ENCODE measurements at places on chromosomes 6 and 20.

- no peak for DNase-seq
Observed at GRCh38 chr20:9835302-9835701, 3.6 kb downstream of the PAK5 start.

DNA sequence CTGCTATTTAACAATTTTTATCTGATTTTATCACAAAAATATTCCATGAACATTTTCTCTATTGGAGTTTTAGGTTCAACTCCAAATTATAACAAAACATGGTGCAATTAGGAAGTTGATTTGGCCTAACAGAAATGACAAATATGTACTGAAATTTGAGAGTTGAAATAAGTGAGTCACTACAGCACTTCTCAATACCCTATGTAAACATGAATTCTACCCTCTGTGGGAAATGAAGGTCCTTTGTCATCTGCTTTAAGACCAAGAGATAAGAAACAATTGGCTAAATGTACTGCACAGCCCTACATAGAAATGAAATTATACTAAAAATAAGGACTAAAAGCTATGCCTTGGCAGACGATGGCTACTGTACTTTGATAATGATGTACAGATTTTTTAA is 86.2 kb upstream of the BEND6 start:
- no peak for DNase-seq

DNA sequence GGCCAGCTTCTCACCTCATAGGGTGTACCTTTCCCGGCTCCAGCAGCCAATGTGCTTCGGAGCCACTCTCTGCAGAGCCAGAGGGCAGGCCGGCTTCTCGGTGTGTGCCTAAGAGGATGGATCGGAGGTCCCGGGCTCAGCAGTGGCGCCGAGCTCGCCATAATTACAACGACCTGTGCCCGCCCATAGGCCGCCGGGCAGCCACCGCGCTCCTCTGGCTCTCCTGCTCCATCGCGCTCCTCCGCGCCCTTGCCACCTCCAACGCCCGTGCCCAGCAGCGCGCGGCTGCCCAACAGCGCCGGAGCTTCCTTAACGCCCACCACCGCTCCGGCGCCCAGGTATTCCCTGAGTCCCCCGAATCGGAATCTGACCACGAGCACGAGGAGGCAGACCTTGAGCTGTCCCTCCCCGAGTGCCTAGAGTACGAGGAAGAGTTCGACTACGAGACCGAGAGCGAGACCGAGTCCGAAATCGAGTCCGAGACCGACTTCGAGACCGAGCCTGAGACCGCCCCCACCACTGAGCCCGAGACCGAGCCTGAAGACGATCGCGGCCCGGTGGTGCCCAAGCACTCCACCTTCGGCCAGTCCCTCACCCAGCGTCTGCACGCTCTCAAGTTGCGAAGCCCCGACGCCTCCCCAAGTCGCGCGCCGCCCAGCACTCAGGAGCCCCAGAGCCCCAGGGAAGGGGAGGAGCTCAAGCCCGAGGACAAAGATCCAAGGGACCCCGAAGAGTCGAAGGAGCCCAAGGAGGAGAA is 10.5 kb downstream of the GNAS-AS1 start:
- no peak for DNase-seq

DNA sequence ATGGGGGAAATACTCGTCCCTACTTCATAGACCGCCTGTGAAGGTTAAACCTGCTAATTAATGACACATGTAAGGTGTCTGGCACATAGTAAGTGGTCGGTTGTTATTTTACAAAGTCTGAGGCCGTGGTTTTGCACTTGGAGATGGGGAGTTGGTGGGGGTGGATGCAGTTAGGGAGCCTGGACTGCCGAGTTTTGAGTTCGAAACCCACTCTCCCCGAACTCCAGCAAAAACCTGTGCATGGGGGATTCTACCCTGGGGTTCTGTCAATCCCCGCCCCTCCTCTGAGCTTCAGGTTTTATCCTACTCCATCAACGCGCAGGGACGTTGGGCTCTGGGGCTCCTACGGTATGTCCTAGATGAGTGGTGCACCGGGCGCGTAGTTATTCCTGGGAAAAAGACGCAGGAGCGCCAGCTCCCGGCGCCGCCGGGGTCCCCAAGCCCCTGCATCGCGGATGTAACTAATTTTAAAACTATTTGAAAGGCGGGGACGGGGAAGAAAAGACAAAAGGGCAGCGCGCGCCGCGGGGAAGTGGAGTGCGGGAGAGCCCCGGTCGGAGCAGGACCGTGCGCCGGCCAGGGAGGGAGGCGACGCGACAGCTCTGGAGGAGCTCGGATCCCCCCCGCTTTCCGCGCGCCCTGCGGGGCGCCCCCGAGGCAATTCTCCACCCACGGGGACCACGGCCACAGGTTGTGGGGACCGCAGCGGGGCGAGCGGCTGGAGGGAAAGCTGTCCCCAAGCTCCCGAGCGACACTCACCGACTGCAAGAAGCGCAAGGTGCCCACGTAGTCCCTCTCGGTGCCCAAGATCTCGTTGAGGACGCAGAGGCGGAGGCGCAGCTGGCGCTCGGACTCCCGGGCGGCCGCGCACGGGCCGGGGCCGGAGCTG is 672 bp downstream of the PREX1 start:
- DNase-seq: peak; percentile 46

DNA sequence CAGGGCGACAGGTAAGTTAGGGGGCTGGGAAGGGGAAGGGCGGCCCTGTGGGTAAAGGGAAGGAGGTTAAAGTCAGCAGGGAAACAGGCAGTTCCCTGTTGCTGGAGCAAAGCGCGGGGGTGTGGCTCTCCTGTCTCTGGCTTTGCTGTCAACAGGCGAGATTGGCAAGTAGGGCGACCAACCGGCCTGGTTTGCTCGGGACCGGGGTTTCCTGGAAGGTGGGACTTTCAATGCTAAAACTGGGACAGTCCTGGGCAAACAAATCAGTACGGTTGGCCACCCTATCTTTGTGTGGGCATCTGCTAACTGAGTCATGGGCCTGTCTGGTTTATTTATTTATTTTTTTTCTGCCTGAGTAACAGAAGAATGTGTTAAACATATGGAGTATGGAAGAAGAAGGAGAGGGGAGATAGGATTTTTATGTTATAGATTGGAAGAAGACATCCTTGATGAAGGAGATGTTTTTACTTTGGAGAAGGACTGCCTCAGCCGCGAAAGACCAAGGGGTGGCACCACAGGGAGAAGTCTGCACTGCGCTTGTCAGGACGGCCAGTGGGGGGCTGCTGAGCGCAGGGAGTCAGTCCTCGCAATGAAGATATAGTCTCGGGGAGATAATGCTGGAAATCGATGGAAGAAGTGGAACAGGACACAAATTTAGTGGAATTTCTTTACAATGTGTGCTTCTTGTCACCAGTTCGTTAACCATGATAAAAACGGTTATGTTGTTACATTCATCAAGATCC is 43.4 kb upstream of the ESR1 start:
- peak; percentile 53 for DNase-seq

- no peak for DNase-seq
Observed at GRCh38 chr6:106300944-106301343, 24.6 kb downstream of the ATG5 start.

DNA sequence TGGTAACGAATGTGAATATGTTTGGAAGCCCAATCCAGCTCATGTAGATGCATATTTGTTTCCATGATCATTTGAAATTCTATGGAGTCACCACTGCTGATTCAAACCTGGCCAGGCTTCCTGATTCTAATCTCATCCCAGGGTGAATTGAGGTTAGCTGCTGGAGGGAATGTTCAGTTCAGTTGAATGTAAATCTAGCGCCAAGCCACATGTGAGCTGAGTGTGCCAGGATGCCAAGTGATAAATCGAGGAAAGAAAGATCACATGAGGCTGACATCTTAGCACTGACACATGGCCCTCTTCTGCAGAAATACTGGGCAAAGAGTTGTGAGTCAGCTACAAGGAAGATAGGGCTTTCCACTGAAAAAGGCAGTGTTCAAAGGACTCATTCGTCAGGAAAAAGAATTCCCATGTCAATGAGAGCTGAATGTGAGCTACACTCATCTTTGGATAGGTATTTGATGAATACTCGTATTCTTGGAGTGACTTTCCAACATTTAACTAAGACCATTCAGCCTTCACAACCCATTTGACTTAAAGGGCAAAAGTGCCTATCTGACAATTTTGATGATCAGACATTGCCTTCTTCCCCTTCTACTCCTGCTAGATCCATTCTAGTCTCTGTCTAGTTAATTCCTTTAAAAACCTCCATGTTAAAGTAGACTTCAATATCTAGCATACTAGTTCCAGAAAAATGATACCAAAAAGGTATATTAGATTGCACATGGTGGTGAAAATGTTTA is 172.1 kb downstream of the MTFR2 start:
- no peak for DNase-seq

- peak; percentile 29 for DNase-seq
Observed at GRCh38 chr6:79671600-79672266, 40.6 kb downstream of the SH3BGRL2 start.

DNA sequence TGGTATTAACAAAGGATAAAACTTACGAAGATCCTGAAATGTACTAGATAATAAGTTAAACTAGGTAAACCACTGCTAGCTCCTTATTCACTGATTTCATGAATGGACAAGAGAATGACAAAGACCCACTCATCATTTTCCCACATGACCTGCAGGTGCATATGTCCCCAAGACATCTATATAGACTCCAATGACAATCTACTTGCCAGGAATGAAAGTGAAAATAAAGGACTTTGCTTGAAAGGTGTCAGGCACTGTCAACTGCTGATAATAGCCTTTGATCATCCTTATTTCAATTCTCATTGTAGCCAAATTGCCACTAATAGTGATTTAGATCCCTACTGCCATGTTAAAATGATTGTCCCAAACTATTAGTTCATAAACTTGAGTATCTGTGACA is 321.8 kb downstream of the HACE1 start:
- DNase-seq: no peak

GRCh38 chr6:43428112-43428570 is 800 bp downstream of the ABCC10 start:
- no peak for DNase-seq

DNA sequence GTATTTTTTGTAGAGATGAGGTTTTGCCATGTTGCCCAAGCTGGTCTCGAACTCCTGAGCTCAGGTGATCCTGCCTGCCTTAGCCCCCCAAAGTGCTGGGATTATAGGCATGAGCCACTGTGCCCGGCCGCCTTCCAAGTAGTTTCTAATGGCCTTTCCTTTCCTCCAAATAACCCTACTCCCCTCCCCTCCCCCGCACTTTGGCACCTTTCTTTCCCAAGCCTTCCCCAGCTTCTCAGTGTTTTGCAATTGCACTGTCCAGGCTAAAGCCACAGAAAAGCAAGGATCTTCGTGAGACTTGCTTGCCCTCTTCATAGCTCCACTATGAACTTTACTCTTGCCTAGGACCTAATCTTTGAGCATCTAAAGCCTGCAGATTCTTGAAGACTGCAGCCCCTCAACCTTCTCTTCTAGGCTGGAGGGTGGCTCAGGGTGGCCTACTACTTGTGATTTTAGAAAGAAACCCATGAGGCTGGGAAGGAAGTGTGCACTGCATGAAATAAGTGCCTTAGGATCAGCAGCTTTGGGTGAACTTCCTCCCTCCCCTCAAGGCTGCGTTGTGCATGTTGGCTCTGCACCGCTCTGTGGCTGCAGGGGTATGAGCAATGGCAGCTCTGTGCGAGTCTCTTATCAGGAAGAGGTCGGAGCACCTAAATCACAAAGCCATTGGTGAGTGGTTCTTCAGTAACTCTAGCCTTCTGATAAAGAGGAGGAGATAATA is 152.4 kb upstream of the SNX9 start:
- no peak for DNase-seq

DNA sequence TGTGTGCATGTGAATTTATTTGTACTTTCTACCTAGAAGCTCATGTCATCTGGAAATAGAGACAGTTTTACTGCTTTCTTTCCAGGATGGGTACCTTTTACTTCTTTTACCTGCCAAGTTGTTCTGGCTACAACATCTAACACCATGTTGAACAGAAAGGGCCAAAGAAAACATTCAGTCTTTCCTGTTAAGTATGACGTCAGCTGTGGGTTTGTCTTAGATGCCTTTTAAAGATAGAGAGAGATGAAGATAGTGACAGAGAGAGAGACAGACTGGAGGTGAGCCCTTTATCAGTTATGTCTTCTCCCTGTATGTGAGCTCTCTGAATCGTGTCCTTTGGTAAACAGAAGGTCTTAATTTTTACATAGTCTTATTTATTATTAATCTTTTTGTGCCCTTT is 3.4 kb upstream of the DACT2 start:
- DNase-seq: no peak

All from stimulated activated CD4-positive, alpha-beta T cell treated with anti-CD3 and anti-CD28 coated beads, Interleukin-2, amount 100 ng/mL, for 24 hours (primary cell).